Stimulated activated CD8-positive, alpha-beta memory T cell treated with anti-CD3 and anti-CD28 coated beads, Interleukin-4, amount 100 ng/mL, for 1 hour (primary cell): ENCODE measurements at places on chromosomes 7 and 10.

DNA sequence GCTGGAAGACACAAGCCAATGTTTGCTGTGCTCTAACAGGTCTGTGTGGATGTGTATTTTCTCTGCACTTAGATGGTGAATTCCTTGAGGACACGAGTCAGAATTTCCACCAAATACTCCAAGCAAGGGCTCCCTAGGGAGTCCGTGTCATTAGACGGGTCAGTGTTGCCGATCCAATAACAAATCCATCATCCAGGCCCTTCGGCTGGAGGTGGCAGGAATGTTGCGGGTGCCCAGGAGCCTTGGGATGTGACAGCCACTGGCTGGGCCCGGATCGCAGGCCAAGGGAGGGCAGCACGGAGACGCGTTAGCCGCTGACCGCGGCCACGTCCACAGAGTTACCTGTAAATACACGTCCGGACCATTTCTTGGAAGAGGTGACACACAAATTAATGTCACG is 186.8 kb downstream of the WDR37 start:
- DNase-seq: no peak

DNA sequence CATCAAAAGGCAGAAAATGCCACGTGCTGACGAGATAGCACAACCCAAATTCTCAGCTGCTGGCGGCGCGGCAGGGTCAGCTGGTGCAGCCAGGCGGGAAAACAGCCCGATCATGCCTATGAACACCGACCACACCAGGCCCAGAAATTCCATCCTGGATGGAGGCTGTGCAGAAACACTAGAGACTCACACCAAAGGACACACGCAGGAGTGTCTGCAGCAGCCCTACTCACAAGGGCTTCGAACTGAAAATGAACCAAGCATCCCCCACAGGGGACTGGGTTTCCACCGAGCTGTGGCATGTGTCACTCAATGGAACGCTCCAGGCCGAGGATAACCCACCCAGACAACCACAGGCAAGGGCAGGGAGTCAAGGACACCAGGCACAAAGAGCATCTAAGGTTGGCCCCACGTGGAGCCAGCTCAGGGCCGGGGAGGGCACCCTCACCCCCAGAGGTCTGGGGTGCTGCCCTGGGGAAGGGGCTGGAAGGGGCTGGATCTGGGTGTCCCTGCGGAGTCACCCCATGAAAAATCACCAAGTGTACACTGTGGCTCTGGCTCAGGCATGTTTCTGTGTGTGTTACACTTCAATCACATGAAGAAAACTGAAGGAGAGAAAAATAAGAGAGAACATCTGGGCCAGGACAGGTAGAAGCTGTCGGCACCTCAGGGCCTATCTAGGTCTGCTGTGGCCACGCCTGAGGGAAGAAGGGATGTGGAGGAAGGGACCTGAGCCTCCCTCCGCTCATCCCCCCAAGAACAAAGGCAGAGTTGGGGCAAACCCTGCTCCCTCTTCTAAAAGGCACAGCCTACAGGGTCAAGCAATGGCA is 33.0 kb downstream of the RASGEF1A start:
- DNase-seq: no peak

- DNase-seq: no peak
Observed at GRCh38 chr7:38671911-38672905, 41.0 kb upstream of the AMPH start.

DNA sequence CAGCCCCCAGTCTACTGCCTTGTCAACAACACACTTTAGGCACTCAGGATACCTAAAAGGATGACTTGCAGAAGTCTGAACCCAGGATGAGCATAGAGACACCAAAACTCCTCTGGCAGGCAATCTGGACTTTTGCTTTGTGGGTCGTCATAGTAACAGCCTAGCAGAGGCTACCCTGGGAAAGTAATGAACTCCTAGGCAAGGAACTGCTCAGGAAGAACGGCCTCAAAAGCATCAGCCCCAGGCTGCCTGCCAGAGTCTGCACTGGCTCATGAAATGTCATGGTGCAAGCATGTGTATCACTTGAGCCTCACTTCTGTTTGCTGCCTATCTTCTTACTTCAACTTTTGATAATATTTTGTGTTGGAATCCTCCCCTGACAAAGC is 715.1 kb downstream of the GRID1 start:
- no peak for DNase-seq

DNA sequence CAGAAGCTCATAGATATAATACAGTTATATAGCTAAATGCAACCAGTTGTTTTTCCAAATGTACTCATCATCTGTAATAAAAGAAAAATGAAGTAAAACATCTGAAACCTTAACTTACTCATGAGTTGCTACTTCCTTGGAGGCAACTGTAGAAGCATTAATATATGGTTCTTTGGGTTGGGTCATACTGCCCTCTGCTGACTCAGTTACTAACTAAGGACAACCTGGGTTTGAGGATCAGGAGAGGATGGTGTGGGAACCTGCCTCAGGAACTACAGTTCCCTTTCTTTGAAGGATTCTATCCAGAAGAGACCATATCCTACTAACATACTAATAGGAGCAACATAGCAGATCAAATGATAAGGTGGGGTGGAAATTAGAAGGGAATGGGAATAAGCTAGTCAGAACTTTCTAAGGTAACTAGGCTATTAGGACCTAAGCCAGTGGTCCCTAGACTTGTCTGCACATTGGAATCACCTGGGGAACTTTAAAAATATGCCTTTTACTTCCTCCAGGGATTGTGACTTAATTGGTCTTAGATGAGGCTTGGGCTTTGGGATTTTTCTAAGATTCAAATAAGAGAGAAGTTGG is 20.7 kb downstream of the COX15 start:
- no peak for DNase-seq

DNA sequence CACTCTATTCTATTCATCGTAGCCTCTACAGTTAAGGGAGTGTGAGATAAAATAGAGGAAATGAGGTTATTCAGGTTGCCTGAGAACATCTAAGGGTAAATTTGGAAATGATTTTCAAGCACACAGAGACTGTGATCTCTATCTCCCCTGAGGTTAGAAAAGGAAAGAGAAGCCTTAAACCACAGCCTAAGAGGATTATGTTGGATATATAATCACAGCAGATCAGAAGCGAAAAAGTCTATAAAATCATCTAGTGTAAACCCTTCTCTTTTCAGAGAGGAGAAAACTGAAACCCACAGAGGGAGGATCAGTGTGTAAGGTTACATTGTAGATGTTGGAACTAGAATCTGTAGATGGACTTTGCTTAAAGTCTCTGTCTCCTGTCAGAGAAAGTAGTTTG is 90.6 kb upstream of the SEMA3E start:
- DNase-seq: no peak

DNA sequence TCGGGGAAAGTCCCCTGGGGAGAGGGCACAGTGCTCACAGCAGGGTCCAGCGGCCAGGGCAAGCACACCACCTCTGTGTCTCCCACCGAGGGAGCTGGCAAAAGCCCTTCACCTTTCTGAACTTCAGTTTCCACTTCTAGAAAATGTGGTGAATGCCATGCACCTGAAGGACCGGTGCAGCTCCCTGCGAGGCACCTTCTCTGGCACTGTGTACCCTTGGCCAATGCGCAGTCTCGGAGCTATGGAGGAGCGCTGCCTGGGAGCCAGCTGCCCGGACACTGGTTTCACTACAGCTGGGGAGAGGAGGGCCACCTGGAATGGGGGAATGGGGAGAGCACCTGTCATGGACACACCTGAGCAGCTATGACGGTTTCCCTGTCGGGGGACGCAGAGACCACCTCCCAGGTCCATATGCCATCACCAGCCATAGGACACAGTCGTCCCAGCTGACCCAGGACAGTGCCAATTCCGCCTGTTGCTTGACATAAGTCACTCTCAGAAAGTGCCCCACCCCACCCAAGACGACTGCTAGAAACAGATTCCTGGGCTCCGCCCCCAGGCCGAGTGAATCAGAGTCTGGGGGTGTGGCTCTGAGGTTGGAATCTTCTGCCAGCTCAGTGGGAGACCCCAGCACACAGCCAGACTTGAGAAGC is 16.8 kb downstream of the RASGEF1A start:
- DNase-seq: no peak

- no peak for DNase-seq
Observed at GRCh38 chr7:100863406-100863950, 3.7 kb upstream of the TRIP6 start.

- no peak for DNase-seq
Observed at GRCh38 chr10:122368502-122369254, 5.8 kb upstream of the PLEKHA1 start.

- DNase-seq: no peak
Observed at GRCh38 chr7:155584763-155585531, 38.6 kb upstream of the CNPY1 start.

GRCh38 chr7:108407676-108408075 is 48.6 kb downstream of the NRCAM start:
- no peak for DNase-seq

DNA sequence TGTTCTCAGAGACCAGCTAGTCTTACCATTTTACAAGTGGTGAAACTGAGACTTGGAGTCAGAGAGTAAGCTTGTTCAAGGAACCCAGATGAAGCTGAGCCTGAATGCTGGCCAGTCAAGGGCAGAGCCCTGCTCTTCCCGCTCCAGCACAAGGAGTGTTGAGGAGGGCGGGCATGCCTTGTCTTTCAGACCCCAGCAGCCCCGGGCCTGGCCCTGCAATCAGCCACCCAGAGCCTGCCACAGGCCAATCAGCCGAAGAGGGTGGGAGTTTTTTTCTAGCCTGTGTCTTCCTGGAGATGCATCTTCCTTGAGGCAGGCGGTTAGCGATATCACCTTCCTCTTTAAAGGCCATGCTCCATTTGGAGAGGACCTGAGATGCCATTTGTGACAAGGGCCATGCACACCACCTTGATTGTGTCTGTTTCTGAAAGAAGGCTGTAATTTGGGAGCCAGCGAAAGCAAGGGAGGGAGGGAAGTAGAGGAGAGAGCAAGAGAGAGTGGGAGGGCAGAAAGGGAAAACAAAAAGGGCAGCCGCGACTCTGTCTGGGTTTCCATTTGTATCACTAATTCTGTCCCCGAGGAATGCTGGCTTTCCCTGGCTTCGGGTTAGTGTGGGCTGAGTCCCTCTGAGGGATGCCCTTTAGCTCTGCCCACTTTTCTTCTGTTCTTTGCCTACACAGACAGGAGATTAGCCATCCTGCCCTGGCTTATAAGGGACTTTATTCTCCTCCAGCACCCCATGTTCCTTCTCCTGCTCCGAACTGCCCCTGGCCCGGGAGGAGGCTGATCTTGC is 8.0 kb downstream of the CDH23 start:
- no peak for DNase-seq

DNA sequence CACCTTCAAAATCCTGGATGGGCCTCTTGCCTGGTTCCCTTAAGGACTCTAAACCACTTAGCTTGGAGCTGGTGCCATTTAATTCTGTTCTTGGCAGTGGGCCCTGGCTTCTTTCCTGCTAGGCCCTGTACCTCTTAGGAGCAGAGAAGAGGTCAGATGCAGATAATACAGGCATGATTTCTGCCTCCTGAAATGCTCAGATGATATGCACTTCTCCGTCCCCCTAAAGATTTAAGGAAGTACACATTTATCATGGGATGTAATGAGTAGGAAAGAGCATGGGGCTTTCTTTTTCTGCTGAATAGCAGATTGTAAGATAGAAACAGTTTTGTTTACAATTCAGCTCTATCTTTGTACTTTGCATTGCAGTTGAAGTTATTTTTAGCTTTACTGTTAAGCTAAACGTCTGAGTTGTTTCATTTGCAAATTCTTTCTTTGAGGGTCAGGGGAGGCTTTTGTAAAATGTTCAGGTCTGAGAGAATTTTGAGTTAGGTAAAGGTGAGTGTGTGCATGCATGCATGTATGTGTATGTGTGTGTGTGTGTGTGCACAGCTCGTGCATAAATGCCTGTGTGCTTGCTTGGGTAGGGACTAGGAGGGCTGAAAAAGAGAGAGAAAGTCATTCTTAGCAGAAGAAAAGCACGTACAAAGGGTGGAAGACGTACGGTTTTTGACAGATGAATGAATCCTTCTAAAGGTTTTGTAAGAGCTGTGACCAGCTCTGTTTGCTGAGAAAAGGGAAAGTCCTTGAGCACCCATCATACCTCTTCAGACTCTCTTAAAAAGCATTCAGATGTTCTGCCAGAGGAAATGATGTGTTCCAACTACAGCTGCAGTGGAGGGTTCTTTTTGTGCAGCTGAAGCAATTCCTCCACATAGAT is 364.2 kb downstream of the AUTS2 start:
- no peak for DNase-seq

DNA sequence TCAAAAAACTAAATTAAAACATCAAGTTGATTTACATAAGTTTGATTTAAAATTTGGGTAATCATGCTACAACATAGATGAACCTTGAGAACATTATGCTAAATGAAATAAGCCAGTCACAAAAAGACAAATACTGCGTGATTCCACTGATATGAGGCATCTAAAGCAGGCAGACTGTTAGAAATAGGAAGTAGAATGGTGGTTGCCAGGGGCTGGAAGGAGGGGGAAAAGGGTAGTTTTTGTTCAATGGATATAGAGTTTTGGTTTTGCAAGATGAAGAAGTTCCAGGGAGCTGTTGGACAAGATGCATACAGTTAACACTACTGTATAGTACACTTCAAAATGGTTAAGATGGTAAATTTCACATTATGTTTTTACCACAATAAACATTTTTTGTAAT is 45.0 kb upstream of the IFRD1 start:
- no peak for DNase-seq

- peak; percentile 25 for DNase-seq
Observed at GRCh38 chr7:75617634-75618234, 121.0 kb downstream of the HIP1 start.

DNA sequence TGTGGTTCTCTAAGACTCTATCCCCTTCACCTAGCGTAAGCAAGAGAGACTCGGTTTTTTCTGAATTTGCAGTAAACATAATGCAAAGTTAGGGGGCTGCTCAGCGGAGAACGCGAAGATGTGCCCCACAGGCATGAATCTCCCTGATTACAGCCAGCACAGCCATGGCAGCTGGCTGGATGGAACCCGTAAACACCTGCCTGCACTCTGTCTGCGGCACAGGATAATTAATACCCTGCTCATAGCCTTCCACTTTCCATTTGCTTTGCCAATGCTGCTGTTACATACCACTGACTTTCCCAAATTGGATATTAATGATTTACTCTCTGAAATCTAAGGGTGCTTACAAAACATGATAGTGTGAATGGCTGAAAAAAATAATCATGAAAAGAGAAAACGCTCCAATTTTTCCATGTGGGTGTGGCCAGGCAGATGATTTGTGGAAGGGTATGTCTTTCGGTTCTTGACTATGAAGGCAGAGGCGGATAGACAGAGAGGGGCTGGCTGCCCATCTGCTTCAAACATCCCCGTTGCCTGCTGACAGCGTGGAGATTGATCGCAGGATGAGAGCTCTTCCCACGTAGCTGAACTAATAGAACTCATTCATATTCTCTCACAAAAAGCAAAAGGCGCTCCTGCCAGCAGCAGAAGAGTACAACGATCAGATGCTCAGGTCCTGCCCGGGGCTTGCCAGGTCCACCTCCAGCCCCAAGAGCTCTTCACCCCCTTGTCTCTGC is 193.2 kb upstream of the GHITM start:
- DNase-seq: no peak

- no peak for DNase-seq
Observed at GRCh38 chr10:22111260-22111659, 106.6 kb downstream of the EBLN1 start.
